Stimulated activated CD8-positive, alpha-beta memory T cell treated with anti-CD3 and anti-CD28 coated beads, Interleukin-7, amount 100 ng/mL, for 24 hours (primary cell): ENCODE measurements at places on chromosomes 12 and 14.

DNA sequence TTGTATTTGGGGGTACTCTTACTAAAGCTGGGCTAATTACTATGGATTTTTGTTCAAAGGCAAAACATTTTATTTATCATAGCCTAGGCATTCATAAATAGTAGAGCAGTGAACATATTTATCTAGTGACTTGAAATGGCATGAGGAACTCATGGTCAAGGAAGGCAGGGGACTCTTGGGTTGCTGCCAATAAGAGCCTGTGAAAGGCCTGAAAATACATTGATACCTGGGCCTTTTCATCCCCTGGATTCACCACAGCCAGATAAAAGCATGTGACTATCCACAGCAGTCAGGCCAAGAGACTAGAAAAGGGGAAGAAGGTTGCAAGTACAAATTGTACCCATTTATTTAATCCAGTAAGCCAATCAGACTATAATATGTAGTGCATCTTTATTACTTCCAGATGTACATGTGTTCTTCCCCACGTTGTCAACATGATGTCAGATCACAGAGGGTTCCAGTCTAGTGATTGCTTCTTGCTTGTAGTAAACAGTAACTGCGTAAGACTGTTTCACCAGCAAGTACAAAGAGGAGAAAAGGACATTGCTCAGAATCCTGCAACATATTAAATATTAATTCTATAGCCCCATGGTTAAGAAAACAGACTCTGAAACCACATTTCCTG lies 409.7 kb downstream of the NOVA1 start:
- DNase-seq = no peak

GRCh38 chr12:13250416-13250815 lies 53.9 kb downstream of the EMP1 start:
- no peak for DNase-seq

GRCh38 chr14:68464711-68465110 lies 328.2 kb downstream of the ZFP36L1 start:
- DNase-seq = no peak

GRCh38 chr12:226401-226800 lies 12.4 kb upstream of the SLC6A12 start:
- DNase-seq = no peak

DNA sequence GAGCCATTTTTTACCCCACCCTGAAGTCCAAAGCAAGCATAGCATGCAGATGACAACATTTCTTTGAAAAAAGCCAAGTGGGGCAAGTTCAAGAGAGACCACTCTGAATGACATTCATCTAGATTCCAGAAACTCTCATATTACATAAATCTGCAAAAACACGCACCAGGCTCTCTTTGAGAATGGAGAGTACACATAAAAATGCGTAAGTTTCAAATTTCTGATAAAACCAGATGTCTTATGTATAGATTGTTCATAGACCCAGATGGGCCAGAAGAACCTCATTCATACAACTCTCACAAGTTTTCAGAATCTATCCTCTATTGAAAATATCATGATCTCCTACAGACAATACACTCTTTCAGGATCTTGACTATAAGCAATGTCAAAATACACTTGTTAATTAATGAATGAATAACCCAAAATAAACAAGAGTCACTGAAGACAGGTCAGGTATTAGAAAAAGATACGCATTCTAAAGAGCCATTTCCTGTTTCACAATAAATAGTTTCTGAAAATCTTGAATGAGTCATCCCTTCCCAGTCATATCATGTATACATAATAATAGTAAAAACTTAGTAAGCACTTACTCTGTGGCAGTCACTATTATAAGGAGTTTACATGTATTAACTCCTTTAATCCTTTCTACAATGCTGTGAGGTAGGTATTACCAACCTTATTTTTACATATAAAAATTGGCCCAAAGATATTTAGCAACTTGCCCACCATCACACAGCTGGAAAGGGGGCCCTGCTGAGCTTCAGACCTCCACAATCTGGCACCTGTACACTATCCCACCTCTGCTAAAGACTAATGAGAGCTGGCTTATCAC lies 72.0 kb downstream of the PPP2R5E start:
- DNase-seq = no peak

GRCh38 chr12:64186789-64187188 lies 35.3 kb downstream of the KICS2 start:
- DNase-seq = no peak

GRCh38 chr14:97771340-97772045 lies 974.3 kb downstream of the VRK1 start:
- no peak for DNase-seq

DNA sequence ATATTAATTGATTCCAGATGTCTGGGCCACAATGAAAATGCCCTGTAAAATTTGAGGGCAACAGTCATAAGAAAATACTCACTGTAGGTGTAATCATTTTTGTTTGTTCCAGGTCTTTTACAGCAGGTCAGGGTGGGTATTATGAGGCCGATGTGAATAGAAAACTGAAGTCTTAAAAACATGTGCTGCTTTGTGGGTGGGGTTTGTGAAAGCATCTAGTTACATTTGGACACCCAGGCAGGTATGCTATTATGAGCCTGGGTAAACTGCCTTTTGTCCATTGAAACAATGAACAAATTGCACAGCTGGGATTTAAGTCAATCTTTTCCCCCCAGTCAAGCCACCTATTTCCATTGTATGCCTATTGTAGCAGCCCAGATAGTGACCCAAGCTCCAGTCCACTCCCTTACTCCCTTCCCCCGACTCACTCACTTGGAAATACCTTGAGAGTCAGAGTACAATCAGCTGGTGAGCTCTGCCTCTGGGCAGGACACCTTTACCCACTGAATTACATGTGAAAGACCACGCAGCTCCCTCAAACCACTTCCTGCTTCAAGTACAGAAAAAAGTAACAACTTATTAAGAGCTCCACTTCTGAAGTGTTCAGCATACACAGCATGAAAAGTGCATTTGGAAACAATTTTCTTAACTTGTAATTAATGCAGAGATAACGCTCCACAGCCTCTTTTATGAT lies 1.8 kb downstream of the IGF1 start:
- DNase-seq = no peak

- DNase-seq = no peak
Measured at GRCh38 chr14:38616959-38617358, 361.1 kb upstream of the CLEC14A start.

GRCh38 chr12:2583091-2583497 lies 211.7 kb upstream of the FKBP4 start:
- peak; percentile 12 for DNase-seq

GRCh38 chr12:92615703-92616102 lies 87.1 kb upstream of the PLEKHG7 start:
- DNase-seq = no peak

- no peak for DNase-seq
Measured at GRCh38 chr12:53978477-53979356, 4.0 kb upstream of the HOTAIR start.

- DNase-seq = no peak
Measured at GRCh38 chr12:3107954-3108353, 30.8 kb downstream of the TSPAN9 start.

DNA sequence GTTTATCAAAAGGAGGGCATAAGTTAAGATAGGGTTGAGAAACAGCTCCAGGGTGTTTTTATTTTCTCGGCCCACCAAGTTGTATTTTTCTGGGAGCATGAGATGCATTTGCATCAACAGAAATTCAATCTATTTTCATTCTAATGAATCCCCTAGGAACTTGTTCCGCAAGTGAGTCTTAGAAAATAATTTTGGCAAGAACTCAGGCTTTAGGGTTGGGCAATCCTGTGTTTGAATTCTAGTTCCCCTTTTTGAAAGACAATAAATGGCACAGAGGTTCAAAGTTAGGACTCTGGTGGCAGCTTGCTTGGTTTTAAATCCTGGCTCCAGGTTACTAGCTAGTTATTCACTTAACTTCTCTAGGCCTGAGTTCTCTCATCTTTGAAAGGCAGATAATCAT lies 23.7 kb downstream of the SLC5A8 start:
- no peak for DNase-seq

- peak; percentile 26 for DNase-seq
Measured at GRCh38 chr12:68040450-68041075, 51.3 kb downstream of the IFNG-AS1 start.

- DNase-seq = no peak
Measured at GRCh38 chr14:104805326-104805678, 4.4 kb downstream of the ZBTB42 start.

- no peak for DNase-seq
Measured at GRCh38 chr14:68982581-68982980, 3.5 kb upstream of the ACTN1 start.

DNA sequence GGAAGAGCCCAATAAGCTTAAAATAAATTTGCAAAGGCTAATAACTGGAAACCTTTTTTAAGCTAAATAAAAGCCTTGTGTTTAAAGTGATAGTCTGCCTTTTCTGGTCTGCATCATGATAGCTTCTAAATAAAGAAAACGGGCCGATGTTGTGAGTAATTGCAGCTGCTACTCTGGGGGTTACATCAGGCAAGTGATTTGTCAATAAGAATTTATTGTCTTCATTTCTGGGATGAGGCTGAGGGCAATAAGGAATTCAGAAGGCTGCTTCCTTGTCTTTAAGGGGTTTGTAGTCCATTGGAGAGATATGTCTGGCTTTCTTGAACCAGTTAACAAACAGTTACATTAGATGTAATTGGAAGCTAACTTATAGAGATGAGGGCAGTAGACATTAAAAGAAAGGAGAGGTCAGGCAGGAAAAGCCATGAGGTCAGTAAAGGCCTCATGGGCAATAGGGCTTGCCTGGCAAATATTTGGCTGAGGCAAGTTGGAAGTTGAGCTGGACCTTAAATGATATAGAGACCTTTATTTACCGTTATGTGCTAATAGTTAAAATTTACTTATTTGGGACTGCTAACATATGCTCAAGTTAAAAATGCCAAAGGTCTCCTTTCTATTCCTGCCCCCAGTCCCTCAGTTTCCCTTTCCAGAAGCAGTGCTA lies 85.0 kb downstream of the CRADD start:
- no peak for DNase-seq

GRCh38 chr12:123444092-123445026 lies 7.9 kb upstream of the RILPL2 start:
- DNase-seq = no peak

DNA sequence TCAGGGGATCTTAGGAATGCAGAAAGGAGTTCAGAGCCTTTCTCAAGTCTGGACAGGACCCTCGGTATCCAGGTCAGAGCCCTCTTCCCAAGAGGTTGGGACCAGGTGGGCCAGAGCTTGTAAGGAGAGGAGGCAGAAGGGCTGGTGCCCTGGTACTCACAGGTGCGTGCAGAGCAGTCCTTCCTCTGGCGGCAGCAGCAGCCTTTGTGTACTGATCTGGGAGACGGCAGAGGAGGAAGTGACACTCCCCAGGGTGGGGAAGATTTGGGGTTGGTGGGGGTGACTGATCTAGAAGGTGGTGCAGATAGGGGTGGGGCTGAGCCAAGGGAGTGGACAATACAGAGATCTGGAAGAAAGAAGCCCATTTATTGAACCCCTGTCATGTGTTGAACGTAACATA lies at the start of gene ITGB7:
Gene ITGB7 (minus strand): TSS at position 210 of the 400 bp plus-strand sequence. CDS start 6,808 bp downstream, outside the sequence.
- no peak for DNase-seq

DNA sequence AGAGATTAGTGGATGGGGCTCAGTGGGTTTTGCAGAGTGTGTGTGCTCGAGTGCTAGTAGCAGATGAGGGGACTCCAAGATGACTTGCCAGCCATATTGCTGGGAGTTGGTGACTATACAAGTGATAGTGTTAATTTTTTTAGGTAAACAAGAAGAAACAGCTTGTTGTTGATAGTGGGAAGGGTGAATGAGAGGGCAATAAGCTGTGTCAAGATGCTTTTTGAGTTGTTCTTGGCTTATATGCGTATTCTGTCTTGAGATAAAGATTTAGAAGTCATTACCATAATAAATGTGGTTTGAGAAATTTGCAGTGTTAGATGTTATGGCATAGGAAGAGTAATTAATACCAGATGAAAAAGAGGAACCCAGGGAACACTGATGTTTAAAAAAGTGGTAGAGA lies 75.3 kb downstream of the RCOR1 start:
- no peak for DNase-seq

GRCh38 chr12:11759899-11760298 lies 110.4 kb downstream of the ETV6 start:
- DNase-seq = no peak

DNA sequence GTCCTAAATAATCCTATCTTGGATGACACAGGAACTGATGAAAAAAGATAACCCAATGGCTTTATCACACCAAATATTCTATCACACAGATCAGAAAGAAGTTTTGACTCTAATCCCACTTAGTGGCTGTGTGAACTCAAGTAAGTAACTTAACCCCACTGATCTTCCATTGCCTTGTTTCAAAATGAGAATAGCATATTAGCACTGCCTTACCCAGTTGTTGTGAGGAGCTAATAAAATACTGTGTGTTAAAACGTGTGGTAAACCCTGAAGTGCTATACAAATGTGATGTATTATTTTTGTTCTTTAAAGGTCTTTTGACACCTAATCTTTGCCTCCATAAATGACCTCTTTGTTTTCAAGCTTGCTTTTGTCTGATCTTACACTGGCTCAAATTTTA lies 60.9 kb upstream of the ARID2 start:
- no peak for DNase-seq

DNA sequence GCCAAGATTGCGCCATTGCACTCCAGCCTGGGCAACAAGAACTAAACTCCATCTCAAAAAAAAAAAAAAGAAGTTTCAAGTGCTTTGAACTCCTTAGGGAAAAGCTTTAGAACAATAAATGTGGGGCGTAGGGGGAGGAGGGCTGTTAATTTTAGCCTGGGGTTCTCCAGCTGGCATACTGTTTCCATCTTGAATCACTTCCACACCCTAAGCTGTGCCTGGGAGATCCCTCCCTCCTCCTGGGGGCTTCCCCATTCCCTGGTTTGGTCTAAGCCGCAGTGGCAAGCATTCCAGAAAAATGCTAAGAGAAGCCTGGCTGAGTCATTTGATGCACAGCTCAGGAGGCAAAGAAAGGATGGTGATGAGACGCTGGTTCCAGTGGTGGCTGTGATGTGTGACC lies 2.3 kb upstream of the ZNF384 start:
- DNase-seq = no peak

- DNase-seq = no peak
Measured at GRCh38 chr12:52291267-52291935, at the start of gene KRT81. TSS of gene KRT81 (minus strand) at chr12:52291534. CDS start at chr12:52291465, 69 bp downstream.

DNA sequence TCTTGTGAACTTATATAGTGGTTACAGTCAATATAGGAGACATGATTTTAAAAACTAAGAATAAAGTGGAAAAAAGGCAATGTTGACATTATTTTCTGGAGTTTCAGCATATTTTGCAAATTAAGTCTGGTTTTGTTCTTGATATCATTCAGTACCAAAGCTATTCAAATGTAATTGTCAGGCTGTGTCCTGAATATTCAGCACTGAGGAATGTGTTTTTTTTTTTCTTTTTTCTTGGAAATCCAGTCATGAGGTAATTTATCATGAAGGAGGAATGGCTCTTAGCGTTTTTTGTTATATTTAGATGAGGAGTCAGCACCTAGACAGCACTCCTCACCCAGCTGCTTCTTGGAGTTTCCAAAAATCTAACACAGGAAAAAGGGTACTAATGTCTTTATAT lies 225.5 kb downstream of the CCDC91 start:
- no peak for DNase-seq

GRCh38 chr14:92540472-92541048 lies 27.0 kb downstream of the RIN3 start:
- DNase-seq = no peak

GRCh38 chr12:112010415-112011344 lies 2.3 kb downstream of the TMEM116 start:
- no peak for DNase-seq
